ENCODE measurements at places on chromosomes 6 and 20. TPM values are rescaled to one million over a fixed set of nuclear protein-coding genes. Genes with fewer than 3 reads are reported as not detected.

Gene FOXQ1
- not detected for total RNA-seq

Gene MED20
- total RNA-seq, result 24.2 TPM

Gene BPIFB1
- not detected for total RNA-seq

Gene PLA2G7
- total RNA-seq, result 0.63 TPM

Gene RBCK1
- total RNA-seq, result 135 TPM

Gene SLC44A4
- not detected for total RNA-seq

Gene ATF6B
- total RNA-seq, result 206 TPM

Gene CCM2L
- total RNA-seq, result not detected

Gene IPCEF1
- 0.70 TPM for total RNA-seq

DNA sequence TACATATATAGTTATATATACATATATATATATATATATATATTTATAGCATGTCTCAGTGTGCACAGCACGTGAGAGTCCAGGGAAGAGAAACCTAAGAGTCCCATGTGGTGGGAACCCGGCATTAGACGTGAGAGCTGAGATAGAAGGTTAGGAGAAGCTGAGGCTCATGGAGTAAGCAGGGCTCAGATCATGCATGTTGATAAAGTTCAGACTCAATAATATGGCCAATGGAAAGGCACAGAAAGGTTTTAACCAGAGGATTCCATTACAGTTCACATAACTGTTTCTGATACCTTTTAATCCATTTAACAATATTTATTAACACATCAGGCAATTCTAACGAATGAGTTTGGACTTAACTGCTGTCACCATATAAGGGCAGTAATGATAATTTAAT lies 143.4 kb downstream of the MYB start:
- no peak for DNase-seq

DNA sequence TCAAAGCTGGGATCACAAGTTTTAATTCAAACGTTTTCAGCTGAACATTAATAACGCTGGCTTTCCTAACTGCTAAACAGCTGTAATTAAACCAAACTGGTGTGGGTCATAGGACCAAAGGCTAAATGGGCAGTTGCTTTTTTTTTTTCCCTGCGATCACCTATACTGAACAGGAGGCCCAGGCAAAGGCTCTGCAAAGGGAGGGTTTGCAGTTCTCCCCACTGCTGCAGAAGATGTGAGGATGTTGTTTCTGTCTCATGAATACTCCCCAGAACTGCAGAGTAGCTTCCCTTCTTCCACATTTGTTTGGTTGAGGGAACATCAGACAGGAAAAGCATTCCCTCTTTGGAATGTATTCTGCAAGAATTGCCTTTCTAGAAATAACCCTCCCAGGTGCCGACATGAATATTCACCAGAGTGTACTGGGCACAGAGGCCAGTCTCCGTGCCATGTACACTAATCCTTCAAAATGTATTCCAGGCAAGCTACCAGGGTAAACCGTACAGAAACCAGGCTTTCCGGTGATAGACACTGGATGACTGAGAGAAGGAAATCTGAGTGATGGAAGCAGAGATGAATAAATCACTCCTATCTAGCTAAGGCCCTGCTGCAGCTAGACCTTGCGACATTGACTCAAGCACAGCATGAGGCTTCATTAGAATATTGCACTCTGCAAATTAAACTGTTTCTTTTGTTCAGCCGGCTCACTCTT lies 370.1 kb downstream of the BTBD9 start:
- no peak for DNase-seq

DNA sequence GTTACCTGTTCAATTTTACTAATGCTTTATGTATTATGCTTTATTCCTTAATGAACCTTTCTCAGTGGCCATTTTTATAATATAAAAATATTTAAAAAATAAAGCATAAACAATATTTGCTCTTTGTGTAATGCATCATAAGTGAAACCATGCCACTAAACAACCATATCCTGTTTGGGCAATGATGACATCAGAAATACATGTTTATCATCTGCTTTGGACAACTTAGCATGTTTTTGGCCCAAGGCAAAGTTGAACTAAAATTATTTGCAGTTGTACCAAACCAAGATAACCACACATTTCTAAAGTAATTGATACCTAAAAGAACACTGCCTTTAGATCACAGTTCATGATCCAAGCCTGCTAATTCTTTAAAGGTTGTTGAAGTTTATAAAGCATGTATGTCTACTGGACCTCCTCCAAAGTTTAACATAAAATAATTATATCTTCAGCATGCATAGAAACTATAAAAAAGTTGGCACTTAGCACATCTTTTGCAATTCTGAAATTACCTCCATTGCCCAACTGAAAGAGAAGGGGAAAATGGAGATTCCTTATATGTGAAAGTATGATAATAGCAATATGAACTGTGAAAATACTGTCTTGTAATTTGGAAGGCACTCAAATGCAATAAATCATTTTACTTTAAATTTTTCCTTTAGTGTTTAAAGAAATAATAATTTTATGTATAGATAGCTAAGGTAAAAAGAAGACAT lies 325.6 kb upstream of the RUNX2 start:
- DNase-seq, result no peak

DNA sequence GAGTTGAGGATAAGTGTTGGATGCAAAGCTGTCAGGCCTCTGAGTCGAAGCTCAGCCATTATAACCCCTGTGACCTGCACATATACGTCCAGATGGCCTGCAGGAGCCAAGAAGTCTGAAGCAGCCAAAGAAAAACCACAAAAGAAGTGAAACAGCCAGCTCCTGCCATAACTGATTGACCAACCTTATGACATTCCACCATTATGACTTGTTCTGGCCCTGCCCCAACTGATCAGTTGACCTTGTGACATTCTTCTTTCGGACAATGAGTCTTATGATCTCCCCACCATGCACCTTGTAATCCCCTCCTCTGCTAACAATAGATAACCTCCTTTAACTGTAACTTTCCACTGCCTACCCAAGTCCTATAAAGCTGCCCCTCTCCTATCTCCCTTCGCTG lies 133.7 kb upstream of the AGPAT4 start:
- DNase-seq, result no peak

DNA sequence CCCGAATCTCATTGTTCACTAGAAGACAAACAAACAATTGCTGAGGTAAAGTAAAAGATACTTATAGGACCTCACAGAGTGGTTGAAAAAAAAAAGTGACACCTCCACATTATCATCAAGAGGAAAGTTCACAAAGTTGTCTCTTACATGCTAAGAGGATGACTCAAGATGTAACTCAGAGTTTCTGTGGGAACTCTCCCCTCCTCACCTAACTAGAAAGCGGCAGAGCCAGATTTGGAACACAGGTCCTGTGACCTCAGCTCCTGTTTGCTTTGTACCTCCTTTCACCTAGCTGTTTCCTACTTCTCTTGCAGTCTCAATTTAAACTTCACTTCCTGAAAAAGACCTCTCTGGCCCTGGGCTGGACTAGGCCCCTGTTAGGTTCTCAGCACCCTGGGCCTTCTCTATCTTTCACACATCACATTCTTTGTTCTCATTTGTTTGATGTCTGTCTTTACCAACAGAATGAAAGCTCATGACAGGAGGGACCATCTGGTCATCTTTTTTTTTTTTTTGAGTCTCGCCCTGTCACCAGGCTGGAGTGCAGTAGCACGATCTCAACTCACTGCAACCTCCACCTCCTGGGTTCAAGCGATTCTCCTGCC lies 60.8 kb downstream of the CD24 start:
- DNase-seq, result no peak

DNA sequence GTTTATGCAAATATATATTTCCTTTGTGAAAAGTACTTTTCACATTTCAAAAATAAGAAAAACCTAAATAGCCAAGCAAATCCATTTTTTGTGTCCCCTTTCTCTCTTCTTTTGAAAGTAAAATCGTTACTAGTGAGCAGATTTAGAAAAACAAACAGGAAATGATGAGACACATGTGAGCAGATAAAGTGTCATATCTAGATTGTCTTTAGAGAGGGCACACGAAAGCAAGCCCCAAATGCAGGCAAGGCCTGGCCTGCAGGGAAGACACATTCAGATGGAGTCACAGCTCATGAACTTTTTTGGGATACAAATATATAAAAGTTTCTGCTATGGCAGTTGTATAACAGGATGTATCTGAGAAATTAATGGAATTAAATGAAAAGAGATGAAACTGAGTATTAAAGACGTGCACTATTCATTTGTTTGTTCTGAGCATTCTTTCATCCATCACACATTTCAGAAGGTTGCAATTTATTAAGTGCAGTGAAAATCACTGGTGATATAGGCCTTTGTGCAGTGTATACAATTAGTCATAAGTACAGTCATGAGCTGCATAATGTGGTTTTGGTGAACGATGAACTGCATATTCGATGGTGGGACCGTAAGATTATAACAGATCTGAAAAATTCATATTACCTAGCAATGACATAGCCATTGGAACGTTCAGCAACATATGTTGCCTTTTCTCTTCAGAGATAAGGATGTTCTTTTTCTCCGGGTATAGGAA lies 101.4 kb downstream of the PACRG start:
- no peak for DNase-seq

DNA sequence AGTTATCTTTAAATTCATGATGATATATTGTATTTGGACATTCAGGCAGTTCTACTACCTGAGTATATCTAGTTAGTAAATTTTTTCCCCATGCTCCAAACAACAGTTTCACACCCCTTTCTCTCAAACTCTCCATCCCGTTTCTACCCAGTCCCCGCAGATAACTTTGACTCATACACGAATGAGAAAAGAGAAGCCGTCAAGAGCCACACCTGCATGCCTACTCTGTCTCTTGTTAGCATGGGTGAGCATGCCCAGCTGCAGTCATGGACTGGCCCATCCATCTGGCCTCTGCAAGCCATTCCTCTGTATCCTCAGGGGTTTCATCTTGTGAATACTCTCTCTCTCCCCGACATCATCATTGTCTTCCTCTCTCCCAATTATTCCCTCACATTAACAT lies 41.5 kb downstream of the MYB start:
- DNase-seq, result no peak

GRCh38 chr20:15310361-15310760 lies 972.9 kb upstream of the FLRT3 start:
- no peak for DNase-seq

- DNase-seq, result no peak
Measured at GRCh38 chr6:128754658-128755256, 128.2 kb upstream of the LAMA2 start.

DNA sequence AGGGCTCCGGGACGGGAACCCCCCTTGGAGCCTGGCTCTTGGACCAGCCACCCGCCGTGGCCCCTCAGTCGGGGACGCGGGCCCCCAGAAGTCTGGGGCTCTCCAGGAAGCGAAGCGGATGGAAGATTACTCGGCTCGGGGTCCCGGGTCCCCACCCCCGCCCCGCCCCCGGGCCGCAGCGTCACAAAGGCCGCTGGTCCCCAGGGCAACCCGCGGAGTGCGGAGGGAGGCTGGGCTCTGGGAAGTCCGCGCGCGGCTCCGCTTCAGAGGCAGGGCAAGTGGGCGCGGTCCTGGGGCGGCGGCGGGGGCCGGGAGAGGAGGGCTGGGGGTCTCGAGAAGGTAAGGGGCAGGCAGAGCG lies at the start of gene FNDC11:
TSS of gene FNDC11 (plus strand) at position 227 of the 358 bp plus-strand sequence. CDS start 1,505 bp downstream, outside the sequence.
- DNase-seq, result no peak

DNA sequence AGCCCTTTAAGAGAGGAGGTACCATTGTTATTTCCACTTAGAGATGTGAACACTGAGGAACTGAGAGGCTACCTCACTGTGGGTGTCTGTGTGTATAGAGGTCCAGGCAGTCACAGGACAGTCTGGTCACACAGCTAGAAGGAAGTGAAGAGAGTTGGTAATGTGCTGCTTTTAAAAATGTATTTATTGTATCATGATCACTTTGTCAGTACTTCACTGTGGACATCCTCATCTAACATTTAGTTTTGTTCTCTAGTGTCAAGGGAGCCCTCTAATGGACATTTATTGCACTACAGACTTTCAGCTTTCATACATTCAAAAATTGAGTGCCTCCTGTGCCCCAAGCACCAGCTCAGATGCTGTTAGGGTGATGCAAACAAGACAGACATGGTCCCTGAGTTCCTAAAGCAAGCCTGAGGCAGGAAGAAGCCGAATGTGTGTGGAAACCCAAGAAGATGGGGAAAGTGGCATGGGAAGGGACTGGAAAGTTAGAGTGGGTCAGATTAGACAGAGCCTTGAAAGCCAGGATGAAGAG lies 123.0 kb downstream of the SLC16A10 start:
- DNase-seq, result peak; percentile 69

GRCh38 chr6:80341330-80341729 lies 234.9 kb downstream of the BCKDHB start:
- DNase-seq, result no peak

DNA sequence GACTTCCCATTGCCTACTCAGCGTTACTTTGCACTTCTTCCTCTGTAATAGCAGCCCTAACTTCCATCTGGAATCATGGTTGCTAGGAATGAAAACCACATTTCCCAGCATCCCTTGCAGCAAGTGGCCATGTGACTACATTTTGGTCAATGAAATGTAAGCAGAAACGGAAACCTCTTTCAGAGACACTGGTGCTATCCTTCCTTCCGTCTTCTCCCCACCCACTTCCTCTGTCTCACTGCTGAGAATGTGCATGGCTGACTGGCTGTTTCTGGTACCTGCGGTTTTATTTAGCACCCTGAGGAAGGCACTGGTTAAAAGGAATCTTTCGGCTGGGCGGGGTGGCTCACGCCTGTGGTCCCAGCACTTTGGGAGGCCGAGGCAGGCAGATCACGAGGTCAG lies 107.4 kb downstream of the SCML4 start:
- peak; percentile 82 for DNase-seq
